ENCODE measurements at places on chromosomes 7 and 10.

DNA sequence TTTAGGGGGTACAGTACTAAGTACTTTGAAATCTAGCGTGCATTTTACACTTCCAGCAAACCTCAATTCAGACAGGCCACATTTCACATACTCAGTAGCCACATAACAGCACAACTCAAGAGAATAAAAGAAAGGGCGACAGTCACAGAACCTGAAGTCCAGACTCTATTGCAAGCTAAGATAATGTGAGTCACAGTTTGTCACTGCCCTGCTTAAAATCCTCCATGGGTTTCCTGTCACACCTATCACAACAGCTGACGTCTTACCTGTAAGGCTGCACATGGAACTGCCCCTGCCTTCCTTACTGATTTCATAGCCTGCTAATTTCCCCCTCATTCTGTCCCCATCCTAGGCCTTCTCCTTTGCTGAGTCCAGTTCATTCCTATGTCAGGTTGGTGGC is 16.1 kb upstream of the CDK14 start:
- no peak for DNase-seq

GRCh38 chr10:88791924-88792323 is 10.6 kb upstream of the LIPM start:
- peak; percentile 55 for DNase-seq

DNA sequence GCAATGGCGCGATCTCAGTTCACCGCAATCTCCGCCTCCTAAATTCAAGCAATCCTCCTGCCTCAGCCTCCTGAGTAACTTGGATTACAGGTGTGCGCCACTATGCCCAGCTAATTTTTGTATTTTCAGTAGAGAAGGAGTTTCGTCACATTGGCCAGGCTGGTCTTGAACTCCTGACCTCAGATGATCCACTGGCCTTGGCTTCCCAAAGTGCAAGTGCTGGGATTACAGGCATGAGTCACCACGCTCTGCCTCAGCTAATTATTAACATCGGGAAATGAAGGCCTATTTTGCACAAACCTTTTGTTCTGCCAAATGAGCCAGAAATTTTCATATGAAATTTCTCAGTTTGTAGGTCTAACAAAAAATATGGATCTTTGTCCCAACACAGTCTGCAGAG is 106.7 kb upstream of the ODAD2 start:
- no peak for DNase-seq

DNA sequence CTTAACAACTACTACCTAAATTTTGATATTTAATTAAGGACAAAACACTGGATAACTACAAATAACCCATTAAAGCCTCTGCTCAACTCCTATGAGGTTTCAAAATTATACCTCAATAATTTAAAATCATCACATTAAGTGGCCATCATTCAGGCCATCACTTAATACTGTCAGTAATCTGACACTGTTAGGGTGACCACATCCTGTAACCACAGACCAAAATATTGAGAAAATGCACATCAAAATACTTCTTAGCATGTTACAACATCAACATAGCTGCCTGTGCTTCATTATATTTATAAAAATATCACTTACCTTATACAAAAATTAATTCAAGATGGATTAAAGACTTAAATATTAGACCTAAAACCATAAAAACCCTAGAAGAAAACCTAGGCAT is 23.3 kb downstream of the SEM1 start:
- DNase-seq = no peak

DNA sequence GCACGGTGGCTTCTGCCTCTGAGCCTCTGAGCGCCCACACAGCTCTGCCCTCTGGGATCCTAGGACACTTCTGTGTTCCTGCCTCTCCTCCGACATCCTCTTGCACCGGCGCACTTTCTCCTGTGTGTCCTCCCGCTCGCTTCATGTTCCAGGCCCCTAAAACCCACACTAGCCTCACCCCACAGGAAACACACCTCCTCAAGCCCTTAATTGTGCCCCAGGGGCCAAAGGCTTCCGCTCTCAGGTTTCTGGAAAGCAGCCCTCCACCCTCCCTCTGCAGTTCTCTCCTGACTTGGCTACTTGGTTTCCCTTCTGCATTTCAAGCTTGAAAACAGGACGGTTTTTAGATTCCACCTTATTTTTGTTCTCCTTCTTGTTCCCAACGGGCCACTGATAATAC is 7.3 kb downstream of the GFRA1 start:
- no peak for DNase-seq

DNA sequence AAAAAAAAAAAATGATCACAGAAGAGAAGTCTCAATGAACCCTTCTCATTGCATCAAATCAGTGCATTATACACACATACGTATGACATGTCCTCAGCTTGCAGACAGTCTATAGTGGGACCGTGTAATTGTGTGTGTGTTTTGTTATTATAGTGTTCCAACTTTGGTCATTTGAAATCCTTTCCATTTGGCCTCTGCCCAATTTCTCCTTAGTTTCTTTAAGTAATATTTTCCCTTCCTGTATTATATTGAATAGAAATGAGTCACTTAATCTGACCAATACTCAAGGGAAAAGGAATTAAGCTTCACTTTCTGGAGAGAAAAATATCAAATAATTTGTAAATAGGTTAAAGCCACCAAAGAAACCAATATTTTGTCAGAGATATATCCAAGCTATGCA is 415.5 kb upstream of the SORCS1 start:
- no peak for DNase-seq

GRCh38 chr10:43199088-43199683 is 60.9 kb downstream of the CSGALNACT2 start:
- no peak for DNase-seq

GRCh38 chr7:10930551-10930950 is 43.1 kb upstream of the PHF14 start:
- no peak for DNase-seq

All from ACHN (cell line).